ENCODE measurements at places on chromosomes 1 and 21.

GRCh38 chr1:37793773-37794371 is at the start of gene MANEAL:
MANEAL (plus strand) TSS chr1:37793847; CDS start chr1:37794183, 336 bp downstream.
- peak; percentile 65 for DNase-seq

- no peak for DNase-seq
Observed at GRCh38 chr1:32709476-32709875, 6.9 kb upstream of the SYNC start.

- DNase-seq, result no peak
Observed at GRCh38 chr1:68206848-68207689, 25.3 kb downstream of the WLS start.

GRCh38 chr1:179824265-179824664 is 53.3 kb downstream of the TOR1AIP2 start:
- no peak for DNase-seq

DNA sequence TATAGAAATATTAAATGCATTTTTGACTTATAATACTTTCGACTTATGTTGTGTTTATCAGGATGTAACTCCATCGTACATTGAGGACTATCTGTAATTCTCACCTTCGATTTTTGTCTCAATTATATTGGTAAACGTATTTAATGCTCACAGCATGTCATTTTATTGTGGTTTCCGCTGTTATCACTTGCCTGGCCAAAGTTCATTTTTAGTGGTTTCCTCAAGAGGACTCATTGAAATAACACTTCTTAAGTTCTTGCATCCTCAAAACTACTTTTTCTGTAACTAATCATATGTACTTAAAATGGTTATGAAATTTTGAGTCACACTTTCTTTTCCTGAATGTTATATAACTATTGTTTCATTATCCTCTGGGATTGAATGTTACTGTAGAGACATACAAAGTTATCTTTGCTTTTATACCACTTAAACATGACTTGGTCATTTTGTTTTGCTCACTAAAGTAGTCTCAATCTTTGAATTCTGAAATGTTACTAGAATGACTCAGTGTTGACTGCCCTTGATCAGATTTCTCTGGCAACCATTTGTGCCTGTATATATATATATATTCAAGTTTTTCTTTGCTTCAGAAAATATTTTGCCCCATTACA is 289.6 kb upstream of the PROX1 start:
- no peak for DNase-seq

DNA sequence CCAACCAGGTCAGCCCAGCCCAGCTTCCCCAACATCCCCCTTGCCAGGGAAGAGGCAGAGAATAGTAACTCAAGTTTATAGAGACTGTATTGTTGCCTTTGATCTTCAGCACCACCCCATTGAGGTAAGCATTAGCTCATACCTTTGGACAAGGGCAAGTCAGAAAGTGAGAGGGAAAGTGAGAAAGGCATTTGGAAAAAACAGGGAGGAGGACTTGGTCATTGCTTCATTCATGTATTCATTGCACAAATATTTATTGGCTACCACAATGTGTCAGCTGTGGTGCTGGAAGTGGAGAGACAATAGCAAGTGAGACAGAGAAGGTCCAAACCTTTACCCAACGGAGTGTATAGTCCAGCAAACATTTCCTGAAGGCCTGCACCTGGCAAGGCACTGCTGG is 561.2 kb downstream of the KIF26B start:
- no peak for DNase-seq

GRCh38 chr1:232014941-232015340 is 388.4 kb downstream of the DISC1 start:
- no peak for DNase-seq

DNA sequence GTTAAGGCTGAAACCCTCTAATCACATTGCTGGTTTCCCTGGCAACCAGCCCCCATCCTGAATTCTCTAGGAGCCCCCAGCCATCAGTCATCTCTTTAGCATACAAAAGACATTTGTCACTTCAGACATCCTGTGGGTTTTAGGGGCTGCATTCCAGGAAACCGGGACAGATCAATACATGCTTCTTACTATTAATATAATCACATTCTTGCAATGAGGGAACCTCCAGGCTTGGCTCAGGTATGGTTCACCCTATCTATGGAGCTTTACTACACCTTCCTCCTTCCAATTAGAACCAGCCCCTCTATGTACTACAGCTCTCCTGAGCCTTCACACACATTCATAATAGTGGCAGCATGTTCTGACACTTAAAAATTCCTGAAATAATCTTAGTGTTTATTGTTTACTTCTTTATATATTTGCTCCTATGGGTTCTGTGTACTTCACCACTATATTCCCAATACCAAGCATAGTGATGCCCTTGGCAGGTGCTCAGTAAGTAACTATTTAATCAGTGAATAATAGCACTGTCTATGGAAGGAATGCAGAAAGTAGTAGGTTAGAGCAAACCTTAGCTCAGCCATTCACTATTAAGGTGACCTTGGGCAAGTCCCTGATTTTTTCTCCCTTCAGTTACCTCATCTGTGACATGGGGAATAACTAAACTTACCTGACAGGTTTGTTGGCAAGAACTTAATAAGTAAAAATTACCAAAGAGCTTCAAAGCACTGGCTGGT is 59.6 kb downstream of the ZNF678 start:
- DNase-seq, result no peak

GRCh38 chr1:54124472-54124871 is 28.3 kb downstream of the CDCP2 start:
- no peak for DNase-seq

- no peak for DNase-seq
Observed at GRCh38 chr1:10378081-10378841, 20.6 kb upstream of the PGD start.

DNA sequence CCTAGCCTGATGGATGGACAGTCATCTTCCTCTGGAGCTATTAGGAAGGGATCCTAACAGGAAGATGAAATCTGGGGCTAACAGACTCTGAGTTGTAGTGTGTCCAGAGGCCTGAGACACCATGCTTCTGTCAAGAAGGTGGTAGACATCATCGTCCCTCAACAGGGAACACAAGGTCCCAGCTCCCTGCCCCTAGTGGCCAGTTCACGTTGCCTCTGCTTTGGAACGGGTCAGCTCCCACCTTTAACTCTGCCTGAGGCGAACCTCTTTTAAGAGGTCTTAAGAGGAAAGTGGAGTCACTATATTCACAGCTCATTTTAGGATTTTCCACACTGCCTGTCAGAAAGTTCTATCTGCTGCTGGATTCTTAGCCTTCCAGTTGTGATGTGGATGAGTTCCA is 28.3 kb downstream of the LRRC71 start:
- no peak for DNase-seq

All from activated T-cell treated with anti-CD3 and anti-CD28 coated beads, Interleukin-2, amount 50 U/mL, for 72 hours (primary cell).